ENCODE measurements at places on chromosomes 5 and 9.

DNA sequence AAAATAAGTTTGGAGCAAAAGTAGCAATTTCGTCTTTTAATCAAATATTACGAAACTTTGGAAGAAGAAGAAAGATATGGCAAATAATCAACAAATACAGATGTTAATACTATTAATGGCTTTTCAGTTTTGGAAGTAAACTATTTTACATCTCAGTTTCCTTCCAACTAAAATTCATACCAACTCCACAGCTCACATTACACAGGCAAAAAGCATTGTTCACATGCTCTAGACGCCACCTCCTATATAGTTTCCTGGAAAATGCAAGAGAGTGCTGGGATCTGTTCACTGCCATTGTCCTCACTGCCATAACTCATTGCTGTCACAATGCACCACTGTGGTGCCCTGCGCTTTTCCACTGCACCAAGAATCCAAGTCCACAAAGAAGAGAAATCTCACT is 149.0 kb upstream of the FTMT start:
- DNase-seq = no peak

DNA sequence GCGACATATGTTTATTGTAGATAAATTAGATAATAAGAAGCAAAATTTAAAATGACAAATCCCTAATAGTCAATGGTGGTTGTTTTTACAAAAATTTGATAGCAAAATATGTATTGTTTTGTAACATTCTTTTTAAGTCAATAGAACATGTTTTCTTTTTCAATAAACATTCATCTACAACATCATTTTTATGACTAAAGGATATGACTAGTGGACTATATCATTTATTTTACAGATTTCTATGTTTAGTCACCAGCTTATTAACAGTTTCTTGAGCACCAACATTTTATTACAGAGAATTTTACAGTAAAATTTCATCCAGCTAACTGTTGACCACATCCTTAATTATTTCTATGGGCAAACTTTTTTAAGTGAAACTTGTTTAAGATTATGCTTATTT is 114.7 kb upstream of the IL7R start:
- DNase-seq = no peak

- DNase-seq = no peak
Observed at GRCh38 chr5:169223595-169223953, 77.4 kb downstream of the SLIT3 start.

DNA sequence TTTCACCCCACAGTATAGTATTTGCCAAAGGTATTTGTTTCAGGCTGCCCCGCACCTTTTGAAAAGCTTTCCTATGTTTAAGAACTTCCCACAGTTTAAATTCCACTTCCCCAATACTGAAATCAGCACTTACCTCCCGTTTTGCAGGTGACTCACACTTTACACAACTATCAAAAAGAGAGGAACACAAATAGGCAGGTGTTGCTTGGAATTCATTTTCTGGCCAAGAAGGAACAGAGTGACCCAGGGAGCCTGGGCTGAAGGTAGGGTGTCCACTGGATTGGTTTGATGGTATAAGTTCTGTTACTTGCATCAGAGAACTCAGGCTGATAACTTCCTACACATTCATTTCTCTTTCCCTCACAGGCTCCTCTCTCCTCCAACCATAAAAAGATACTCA is 60.1 kb upstream of the SLC30A5 start:
- DNase-seq = no peak

DNA sequence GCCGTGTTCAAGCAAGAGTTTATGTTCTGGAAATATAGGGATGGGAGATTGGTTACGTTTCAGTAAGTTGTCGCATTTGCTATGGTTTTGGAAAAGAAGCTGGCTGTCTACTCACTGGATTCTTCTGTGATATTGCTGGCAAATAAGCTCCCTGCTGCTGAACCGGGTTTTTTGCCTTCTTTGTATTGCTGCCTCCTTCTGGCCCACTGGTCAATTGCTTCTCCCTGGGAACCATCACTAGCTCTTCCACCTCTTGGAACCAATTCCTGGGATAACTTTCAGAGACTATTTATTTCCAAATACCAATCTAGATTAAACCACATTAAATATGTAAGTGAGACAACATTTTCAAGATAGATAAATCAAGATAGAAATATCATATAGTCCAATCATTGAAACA is 43.0 kb downstream of the NUDT12 start:
- no peak for DNase-seq
